B cell (primary cell): ENCODE measurements at places on chromosomes 2 and 18. TPM values are rescaled to one million over a fixed set of nuclear protein-coding genes. Genes with fewer than 3 reads are reported as not detected.

GRCh38 chr18:9417073-9417851 lies 58.1 kb upstream of the RALBP1 start:
- DNase-seq, result no peak

DNA sequence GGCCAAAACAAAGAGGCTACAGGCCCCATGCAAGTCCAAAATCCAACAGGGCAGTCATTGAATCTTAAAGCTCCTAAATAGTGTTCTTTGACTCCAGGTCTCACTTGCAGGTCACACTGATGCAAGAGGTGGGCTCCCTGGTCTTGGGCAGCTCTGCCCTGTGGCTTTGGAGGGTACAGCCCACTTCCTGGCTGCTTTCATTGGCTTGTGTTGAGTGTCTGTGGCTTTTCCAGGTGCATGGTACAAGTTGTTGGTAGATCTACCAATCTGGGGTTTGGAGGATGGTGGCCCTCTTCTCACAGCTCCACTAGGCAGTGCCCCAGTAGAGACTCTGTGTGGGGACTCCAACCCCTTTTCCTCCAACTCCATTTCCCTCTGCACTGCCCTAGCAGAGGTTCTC lies 115.8 kb upstream of the ALKAL2 start:
- no peak for DNase-seq

- no peak for DNase-seq
These were observed 101.7 kb upstream of the ZNF521 start for GRCh38 chr18:25453556-25454269.

Gene IL36RN
- not detected in 2 replicates for polyA plus RNA-seq

DNA sequence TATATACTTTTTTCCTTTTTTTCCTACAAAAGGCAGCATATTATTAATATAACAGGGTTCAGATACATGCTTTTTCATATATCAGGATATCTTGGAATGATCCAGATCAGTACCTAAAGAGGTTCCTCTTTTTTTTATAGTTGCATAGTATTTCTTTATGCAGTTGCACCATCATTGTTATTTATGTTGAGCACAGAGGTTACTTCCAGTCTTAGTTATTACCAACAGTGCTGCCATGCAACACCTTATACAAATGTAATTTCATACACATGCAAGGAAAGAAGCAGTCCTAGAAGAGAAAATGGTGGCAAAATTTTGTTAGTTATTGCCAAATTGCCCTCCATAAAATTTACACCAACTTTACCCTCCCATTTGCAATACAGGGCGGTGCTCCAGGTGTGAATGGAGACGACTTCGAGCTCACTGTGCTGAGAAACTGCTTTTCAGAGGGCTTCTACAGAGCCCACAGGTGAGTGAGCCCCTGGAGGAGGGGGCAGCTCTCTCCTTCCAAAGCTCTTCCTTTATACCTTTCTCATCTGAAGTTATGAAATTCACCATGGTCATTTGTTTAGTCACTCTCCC lies 30.0 kb upstream of the KCMF1 start:
- DNase-seq, result no peak

Gene FNDC4
- 0.17 and 0.31 TPM in 2 replicates for polyA plus RNA-seq

Gene CDH20
- 0.09 and 0.23 TPM in 2 replicates for polyA plus RNA-seq

DNA sequence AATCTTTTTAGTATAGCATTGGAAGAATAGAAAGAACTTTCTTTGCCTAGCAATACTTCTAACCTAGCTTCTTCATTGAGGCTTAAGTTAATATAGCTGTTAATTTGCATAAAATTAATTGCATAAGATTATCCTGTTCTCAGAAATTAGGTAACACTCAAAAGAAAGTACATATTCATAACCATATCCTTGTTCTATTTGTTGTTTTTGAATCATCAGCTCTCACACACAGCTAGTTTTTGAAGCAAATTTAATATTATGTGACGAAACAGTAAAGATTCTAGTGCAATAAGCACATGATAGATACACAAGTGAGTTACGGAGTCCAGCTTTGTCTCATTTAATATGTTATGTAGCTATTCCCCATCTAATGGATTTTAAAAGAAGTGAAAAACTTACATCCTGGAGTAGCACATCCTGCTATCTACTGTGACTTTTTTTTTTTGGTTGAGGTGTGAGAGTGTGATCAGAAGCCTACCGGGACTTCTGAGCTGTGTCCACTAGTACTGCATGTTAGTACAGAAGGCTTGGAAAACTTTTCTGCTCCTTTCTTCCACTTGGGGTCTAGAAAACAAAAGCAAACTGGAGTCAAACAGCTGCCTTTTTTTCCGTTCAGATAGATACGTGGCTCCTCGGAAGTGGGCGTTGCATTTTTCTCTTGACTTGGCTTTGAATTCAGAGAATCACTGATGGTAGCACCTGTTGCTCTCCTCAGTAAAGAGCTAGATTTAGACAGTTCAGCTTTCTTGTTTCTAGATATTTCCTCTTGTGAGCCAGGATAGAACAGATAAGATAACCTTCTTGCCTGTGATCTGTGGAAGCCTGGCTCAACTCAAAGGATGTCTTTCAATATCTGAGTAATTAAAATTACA lies 27.2 kb downstream of the KDM3A start:
- DNase-seq, result no peak

Gene NXPH2
- not detected in 2 replicates for polyA plus RNA-seq

GRCh38 chr2:68240446-68240845 lies 11.9 kb downstream of the PPP3R1 start:
- DNase-seq, result no peak

- no peak for DNase-seq
These were observed 479.7 kb upstream of the RAB6C start for GRCh38 chr2:129499747-129500146.

Gene KLHL14
- 18.5 and 33.1 TPM in 2 replicates for polyA plus RNA-seq

DNA sequence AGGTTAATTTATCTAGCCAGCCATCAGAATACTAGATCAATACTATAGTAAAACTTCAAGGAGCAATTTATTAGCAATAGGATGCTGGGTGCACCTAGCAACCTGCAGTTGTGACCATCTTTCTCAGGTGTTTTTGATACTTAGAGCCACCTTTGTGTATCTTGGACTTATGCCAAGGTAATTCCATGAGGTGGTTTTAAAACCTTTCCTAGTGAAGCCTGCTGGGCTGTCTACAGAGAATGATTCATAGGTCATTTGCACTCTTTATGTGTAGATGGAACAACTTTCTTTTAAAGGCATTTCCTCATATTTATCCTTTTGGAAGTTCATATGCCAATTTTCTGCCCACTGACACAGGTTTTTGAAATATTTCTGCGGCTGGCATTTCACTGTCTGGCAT lies 1030.1 kb upstream of the POU3F3 start:
- DNase-seq, result no peak

- no peak for DNase-seq
These were observed 23.5 kb downstream of the STEAP3 start for GRCh38 chr2:119246884-119247843.

- no peak for DNase-seq
These were observed 46.7 kb downstream of the ARHGAP28 start for GRCh38 chr18:6776188-6776587.

DNA sequence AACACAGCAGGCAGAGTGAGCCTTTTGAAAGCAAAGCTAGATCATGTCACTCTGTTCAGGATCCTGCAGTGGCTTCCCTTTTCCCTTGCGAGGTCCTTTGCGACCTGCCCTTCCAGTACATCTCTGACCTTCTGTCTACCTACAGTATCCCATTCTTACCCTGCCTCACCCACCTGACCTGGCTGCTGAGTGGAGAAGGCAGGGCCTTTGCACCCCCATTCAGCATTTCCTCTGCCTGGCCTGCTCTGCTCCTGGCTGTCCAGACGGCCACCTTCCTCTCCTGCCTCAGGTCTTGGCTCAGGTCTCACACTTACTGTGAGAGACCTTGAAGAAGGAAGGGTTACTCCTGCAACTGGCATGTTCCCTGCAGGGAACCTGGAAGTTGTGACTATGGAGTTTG lies 77.4 kb downstream of the MAPRE2 start:
- DNase-seq, result no peak

GRCh38 chr18:48714873-48715272 lies 176.0 kb downstream of the CTIF start:
- DNase-seq, result no peak

DNA sequence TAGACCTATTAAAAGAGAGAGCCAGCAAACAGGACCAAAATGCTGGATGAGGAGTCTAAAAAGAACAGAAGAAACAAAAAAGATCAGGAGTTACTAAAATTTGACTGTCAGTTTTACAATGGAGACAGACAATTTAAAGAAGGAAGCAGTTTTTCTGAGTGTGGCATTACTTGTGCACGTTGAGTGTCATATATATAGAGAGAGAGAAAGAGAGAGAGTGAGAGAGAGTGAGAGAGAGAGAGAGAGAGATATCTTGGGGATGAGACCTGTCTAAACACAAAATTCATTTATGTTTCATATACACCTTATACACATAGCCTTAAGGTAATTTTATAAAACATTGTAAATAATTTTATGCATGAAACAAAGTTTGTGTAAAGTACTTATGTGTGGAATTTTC lies 2.1 kb upstream of the GALNT3 start:
- no peak for DNase-seq

DNA sequence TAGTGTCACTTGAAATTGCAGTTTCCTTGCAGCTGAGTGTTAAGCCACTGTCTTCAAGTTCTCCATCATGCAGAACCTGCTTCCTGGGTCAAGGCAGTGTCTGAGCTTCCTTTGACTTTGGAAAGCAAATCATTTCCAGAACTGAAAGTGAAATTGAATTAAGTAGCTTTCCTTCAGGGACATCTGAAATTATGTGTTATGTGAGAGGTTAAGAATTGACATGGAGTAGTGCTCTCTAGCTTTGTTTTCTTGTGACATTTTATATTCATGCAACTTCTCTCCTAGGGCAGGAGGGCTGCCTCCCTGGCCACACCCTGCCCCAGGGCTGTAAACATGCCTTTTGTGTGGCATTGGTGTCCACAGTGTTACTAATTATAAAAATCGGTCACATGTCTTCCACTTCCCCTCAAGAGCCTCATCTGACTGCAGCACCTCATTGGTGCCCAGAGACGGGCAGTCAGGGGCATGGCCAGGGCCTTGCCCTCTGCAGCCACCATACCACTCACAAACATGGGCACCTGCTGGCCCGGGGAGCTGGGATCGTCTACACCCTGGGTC lies 14.4 kb downstream of the RAB12 start:
- DNase-seq, result peak; percentile 39

Gene EMILIN2
- polyA plus RNA-seq, result 1.8 and 2.5 TPM in 2 replicates

- DNase-seq, result no peak
These were observed 1162.4 kb upstream of the NRXN1 start for GRCh38 chr2:52194342-52194741.

- peak; percentile 45 for DNase-seq
These were observed 35.6 kb upstream of the NDUFV2 start for GRCh38 chr18:9066817-9067306.

GRCh38 chr2:168543037-168543436 lies 87.0 kb downstream of the CERS6 start:
- DNase-seq, result no peak
